ENCODE measurements at places on chromosomes 4 and X.

GRCh38 chr4:87523307-87523706, 5.9 kb downstream of the SPARCL1 start:
- DNase-seq: no peak

- DNase-seq: no peak
These were observed 492.8 kb upstream of the NR3C2 start for GRCh38 chr4:148934926-148935578.

- no peak for DNase-seq
These were observed 4.7 kb upstream of the NKX6-1 start for GRCh38 chr4:84503495-84504437.

DNA sequence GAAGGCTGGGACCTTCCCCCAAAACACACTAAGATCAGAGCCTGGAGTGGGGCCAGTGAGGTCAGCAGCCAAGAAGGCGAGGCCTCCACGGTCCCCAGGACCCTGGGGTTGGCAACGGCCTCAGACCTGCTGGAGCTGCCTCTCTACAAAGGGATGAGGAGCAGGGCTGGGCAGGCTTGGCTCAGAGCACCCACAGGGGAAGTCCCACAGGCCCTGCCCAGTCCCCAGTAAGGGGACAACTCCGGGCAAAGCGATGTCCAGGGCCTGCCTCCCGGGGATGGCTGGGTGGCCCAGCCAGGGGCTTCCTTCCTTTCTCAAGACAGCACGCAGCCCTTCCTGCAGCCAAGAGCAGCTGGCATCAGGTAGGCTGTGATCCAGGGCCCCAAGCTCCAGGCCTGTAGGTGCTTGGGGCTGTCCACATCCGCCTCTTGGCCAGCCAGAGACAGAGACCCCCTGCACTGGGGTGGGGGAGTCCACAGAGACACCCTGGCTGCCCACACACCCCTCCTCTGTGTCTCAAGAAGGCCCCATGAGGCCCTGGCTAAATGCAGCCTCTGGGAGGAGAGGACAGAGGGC, 5.7 kb downstream of the MXD4 start:
- DNase-seq: no peak

DNA sequence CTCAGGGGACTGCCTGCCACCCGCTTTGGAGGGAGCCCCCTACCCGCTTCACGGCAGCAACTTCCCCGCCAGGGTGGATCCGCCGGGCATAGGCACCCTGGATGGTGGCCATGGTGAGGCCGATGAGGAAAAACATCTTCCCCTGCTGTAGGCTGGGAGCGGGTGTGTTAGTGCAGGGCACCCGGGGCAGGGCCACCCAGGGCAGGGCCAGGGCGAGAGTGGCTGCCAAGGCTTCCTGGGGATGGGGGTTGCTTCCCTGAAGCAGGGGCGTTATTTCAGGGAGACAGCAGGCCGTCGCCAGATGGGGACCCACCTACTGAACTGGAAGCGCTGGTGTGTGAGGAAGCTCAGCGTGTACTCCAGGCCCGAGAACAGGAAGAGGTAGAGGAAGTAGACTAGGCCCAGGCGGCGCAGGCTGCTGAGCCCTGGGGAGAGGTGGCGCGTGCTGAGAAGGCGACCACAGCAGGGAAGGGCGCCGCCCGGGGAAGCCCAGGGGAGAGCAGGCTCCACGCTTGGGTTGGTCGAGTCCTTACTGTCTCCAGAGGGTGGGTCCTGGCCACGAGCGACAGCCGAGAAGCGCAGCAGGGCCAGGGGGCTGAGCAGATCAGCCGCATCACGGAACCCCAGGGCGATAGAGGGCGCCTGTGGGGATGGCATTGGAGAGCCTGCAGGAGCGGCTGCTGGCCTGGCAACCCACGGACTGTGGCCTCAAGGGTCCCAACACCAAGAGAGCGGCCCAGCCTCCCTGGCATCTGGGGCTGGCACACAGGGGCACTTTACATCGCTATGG, 31.5 kb downstream of the NOP14 start:
- DNase-seq: peak; percentile 44

DNA sequence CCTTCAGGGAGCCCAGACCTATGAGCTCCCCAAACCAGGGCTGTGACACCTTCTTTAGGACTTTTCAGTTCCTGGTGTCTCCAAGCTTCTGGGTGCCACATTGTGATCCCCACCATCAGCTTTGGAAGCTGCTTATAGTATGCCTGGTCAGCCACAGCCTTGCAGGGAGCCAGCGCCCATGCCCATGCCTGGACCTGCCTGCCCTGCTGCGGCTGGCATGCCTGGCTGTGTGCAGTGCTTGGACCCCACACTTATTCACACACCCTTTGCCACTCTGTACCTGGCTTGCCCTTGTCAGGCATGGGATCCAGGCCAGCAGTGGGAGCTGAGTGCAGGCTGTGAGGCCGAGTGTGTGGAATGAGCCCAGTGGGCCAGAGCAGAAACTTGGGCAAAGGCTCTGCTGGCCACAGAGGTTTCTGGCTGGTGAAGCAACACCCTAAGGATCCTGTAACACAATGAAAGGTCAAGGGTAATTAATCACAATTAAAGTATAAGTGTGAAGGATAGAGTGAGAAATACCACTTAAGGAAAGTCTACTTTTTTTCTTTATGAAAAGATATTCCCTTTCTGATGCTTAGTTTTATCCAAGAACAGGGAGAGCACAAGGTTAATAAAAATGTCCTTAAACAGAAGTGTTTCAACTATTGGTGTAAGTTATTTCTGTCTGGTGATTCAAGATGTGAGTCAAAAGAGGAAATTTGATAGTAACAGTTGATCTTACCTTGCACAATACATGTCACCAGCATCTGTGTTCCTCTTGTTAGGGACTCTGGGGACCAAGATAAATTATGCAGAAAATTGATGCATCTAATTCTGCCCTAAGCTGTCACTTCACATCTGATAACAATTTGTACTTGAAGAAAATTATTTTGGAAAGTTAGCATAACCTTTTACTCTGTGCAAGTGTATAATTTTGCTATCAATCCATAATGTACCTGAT, 161.8 kb downstream of the FAM47A start:
- no peak for DNase-seq

GRCh38 chrX:39974270-39974669, 123.5 kb downstream of the BCOR start:
- no peak for DNase-seq

- no peak for DNase-seq
These were observed 186.5 kb downstream of the MSL3 start for GRCh38 chrX:11944501-11944900.

- DNase-seq: no peak
These were observed 79.5 kb upstream of the IL2 start for GRCh38 chr4:122536001-122536400.

GRCh38 chr4:181611033-181611711, 632.0 kb upstream of the TENM3 start:
- no peak for DNase-seq

- DNase-seq: no peak
These were observed 478.2 kb downstream of the ADGRL3 start for GRCh38 chr4:61678297-61678696.

DNA sequence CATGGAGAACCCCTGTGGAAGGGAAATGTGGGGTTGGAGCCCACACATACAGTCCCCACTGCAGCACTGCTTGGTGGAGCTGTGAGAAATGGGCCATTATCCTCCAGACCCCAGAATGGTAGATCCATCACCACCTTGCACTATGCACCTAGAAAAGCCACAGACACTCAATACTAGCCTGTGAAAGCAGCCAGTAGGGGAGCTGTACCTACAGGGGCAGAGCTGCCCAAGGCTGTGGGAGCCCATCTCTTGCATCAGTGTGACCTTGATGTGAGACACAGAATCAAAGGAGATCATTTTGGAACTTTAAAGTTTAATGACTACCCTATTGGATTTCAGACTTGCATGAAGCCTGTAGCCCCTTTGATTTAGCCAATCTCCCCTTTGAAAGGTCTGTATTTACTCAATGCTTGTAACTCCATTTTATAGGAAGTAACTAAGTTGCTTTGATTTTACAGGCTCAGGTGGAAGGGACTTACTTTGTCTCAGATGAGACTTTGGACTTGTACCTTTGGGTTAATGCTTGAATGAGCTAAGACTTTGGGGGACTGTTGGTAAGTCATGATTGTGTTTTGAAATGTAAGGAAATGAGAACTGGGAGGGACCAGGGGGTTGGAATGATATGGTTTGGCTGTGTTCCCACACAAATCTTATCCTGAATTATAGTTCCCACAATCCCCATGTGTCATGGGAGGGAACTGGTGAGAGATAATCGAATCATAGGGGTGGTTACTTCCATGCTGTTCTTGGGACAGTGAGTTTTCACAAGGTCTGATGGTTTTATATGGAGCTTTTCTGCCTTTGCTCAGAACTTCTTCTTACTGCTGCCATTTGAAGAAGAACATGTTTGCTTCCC, 352.6 kb downstream of the INPP4B start:
- DNase-seq: no peak

DNA sequence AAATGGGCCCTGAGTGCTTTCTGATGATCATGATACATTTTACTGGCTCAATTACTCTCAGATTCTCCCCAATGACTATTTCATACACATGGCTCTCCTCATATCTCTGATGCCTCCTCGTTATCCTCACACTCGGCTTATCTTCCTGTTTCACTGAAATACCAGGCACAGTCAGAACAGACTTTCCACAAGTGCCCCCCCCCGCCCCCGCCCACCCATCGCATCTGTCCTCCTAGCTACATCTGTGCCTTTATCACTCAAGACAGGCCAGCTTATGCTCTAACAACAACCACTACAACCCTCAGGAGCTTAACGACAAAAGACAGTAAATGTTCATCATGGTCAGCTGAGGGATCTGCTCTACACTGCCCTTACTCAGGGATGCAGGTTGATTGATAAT, 610.6 kb upstream of the DIPK2B start:
- peak; percentile 37 for DNase-seq

GRCh38 chr4:114034189-114034588, 54.7 kb upstream of the ARSJ start:
- no peak for DNase-seq

GRCh38 chrX:74535408-74536151, 78.8 kb downstream of the RLIM start:
- DNase-seq: peak; percentile 9

GRCh38 chrX:24097741-24098260, 43.0 kb downstream of the EIF2S3 start:
- DNase-seq: no peak

DNA sequence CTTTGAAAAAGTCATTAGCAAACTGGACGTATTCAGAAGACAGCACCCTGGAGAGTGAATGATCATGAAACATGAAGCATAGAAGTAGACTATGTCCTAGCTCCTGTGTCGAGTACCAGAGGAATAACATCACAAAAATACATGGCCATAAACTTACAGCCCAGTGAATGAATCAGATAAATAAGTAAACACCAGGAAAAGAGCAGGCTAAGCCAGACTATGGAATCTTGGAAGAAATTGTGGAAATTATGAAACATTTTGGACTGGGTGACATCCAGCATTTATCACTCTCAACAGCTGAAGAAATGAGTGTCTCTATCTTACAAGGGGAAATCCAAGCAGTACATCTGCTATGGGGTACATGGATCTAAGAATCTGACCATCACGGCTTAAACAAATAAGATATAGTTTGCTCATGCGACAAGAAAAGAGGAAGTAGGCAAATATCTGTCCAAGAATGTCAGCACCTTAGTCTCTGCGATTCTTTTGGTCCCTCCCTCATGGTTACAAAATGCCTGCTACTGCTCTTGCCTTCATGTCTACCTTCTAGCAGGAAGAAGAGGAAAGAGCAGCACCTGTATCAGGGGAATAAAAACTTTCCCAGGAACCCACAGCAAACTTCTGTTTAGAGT, 481.5 kb downstream of the BCOR start:
- DNase-seq: no peak

Data from stimulated activated naive CD4-positive, alpha-beta T cell treated with Interleukin-2 at 50 U/mL for 16 hours (primary cell).